ENCODE measurements at places on chromosomes 11 and 22.

- peak; percentile 96 for DNase-seq
These were observed 30.5 kb upstream of the PPP2R1B start for GRCh38 chr11:111796696-111797095.

GRCh38 chr11:117843666-117844484, 19.3 kb upstream of the FXYD2 start:
- peak; percentile 63 for DNase-seq

DNA sequence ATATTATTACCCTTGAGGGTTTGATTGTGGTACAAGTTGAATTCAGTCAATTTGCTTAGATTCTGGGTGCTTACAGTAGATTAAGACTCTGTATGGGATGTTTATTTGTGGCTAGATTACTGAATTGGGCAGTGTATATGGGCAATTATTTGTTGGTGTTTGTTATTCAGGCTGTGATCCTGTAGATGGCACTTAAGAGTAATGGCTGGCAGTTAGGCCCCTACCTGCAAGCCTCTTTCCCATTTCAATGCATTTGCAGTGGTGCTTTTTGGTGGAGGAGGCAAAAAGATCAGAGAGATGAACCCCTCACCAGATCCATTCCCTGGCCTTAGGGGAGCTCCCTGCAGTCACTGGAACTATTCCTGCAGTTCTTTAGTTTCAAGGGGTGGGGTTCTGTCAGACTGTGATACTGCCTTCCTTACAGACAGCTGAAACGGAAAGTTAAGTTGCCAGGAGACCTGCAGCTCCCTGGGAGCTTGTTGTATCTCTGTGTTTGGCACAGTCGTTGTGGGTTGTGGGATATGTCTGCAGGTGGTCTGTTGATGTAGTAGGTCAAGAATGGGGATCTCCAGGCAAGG, 199.5 kb downstream of the AASDHPPT start:
- DNase-seq: no peak

DNA sequence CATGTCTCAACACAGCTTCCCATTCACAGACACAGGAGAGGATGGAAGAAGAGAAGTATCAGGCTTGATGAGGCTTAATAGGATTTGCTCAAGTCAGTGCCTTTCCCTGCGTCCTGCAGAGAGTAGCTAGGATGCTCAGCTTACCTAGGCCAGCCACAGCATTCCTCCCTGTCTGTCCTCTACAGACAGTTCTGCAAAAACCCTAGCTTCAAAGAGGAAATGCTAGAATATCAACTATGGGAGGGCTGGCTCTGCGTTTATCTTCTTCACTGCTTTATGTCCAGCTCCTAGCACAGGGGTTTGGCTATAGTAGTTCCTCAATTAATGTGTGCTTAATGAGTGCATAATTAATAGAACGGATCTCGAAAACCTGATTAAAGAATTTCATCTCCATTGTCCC, 16.4 kb downstream of the KCNJ5 start:
- DNase-seq: no peak

GRCh38 chr11:66979336-66979980, 4.4 kb downstream of the C11orf86 start:
- no peak for DNase-seq

DNA sequence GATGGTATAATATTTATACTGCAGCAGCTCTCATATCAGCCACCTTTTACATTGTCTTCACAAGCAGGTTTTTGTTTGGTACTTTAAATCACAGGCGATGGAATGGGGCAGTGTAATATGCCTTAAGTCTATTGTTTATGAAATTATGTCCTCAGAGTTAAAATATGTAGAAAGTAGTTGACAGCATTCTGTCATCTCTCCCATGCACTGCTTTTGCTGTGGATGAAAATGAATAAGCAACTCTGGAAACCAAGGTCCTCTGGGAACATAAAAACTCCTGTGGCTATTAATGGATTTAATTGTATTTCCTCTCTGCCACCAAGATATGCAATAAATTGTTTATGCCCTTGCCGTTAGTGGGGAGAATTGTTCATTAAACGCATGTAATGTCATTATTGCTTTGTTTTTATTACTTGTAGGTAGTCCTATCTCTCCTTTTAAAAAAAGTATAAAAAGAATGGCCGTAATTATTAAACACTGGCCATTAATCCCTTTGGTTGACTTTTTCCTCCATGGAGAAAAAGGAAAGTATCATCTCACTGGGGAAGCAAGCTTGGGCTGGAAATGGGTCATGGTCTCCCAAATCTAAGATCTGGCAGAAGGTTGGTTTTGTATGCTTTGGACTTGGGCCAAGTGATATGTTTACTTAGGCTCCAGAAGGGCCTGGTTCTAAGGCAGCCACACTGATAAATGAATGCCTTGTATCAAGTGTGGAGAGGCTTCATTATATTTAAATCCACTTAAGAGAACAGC, 13.1 kb downstream of the PACS1 start:
- peak; percentile 95 for DNase-seq

DNA sequence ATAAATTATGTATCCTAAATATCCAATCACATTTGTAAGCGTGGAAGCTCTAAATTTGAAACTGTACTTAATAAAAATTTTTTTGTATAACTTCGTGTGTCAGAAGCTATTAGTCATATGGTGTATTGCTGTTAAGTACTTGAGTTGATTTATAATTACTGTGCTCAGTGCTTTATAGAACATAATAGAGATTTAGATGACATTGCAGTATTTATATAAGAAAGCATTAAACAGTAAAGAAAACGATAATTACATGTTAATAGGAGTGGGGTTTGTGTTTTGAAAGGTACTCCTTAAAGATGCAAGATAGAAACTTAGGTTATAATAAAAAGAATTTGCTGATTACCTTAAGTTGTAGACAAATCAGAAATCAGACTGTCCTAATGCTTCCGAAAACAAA, 5.9 kb upstream of the TCP11L1 start:
- DNase-seq: no peak

GRCh38 chr11:108912581-108912980, 247.7 kb downstream of the DDX10 start:
- DNase-seq: no peak

DNA sequence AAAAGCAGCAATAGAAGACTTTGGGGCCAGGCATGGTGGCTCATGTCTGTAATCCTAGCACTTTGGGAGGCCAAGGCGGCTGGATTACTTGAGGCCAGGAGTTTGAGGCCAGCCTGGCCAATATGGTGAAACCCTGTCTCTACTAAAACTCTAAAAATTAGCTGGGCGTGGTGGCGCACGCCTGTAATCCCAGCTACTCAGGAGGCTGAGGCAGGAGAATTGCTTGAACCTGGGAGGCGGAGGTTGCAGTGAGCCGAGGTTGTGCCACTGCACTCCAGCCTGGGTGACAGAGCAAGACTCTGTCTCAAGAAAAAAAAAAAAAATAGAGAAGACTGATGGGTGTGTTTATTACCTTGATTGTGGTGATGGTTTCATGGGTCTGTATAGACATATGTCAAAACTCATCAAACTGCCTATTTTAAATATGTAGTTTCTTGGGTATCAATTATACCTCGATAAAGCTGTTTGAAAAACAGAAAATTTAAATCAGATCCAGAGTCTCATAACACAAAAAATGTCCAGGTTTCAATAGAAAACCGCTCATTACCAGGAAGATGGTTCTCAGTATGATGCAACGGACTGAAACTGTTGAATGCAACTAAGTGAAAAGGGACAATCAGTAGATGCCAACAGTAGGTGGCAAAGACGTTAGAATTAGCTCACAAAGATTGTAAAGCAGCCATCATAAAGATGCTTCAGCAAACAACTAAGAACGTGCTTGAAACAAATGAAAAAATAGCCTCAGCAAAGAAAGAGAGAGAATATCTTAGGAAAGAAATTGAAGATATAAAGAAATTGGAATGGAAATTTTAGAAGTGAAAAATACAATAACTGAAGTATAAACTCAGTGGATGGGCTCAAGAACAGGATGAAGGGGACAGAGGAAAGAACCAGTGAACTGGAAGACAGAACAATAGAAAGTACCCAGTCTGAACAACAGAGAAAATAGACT, 33.1 kb upstream of the SEPTIN5 start:
- DNase-seq: no peak

DNA sequence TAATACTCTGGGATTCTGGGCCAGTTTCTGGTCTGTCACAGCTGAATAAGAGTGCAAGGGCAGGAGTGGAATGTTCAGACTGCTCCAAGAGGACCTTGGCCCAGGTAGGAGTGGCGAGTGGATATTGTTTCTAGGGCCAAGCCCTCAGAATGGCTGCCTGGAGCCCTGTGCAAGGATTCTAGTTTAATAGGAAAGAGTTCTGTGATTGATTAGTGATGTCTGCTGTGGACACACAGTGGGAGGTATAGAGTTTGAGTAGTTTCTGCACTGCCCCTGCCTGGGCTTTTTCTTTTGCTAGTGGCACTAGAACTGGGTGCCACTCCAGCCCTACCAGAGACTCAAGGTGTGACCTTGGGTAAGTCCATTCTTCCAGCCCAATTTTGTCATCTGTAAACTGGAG, 9.7 kb upstream of the MPPED1 start:
- DNase-seq: no peak

DNA sequence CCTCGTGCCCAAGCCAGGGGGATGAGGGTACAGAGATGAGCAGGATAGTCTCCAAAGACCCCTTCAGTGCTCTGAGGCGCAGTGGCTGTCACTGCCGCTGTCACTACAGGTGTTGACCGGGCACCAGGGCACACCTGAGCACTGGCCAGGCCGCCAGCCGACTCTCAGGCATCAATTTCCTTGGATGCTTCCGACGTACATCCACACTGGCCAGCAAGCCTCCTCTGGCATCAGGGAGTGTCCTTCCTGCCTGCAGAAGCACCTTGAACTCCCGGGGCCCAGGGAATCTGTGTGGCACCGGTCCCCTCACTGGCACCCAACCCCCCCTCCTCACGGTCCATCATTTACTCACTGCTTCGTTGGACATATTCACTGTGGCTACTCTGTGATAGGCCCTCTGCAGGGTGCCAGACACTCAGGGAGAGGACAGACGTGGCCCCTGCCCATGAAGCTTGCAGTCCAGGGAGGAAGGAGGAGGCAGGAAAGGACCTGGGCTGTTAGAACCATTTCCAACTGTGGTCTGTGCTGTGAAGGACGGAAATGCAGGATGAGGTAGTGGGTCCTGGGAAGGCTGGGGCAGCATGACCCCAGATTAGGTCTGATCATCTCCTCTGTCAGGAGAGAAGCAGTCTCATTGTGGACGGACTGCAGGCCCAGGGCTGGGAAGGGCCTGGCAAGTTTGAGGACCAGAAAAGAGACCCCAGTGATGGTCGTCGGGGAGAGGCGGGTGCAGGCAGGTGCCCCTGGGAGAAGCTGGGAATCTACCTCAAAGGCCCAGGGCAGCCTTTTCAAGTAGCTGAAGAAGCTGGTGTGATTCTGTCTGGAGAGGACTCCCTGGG, 46.3 kb upstream of the ANO1 start:
- DNase-seq: no peak

GRCh38 chr11:120205596-120206161, 5.2 kb upstream of the OAF start:
- peak; percentile 20 for DNase-seq

DNA sequence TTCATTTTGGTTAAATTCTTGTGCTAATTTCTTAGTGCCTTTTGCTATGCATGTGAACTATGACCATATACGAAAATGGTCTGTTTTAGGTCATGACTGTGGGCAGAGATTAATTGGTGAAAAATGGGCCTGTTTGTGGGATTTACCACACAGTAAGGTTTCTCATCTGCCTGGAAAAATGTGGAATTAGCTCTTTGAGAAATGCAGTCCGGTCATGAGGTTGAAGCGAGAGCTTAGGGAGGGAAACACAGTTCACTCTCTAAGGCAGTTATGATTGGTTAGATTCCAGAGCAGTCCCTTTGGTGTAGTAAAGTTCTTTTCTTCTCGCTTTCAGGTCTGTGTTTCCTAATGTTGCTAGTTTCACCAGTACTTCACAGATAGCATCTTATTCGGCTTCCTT, 1.2 kb upstream of the PDE3B start:
- DNase-seq: no peak

- no peak for DNase-seq
These were observed 14.0 kb downstream of the RAB30 start for GRCh38 chr11:83057721-83058120.

- no peak for DNase-seq
These were observed 24.2 kb downstream of the ALX4 start for GRCh38 chr11:44285756-44286155.

GRCh38 chr11:10622957-10623791, 54.7 kb upstream of the LYVE1 start:
- DNase-seq: no peak

Data from DMS79 treated with DMSO at 0.1 percent for 48 hours (cell line).